ENCODE measurements at places on chromosomes 6 and 20.
A peak's percentile ranks its signal among the peaks of the same experiment; 100 is the strongest.

GRCh38 chr20:8121666-8122065 lies 10.4 kb upstream of the PLCB1 start:
- no peak for DNase-seq

DNA sequence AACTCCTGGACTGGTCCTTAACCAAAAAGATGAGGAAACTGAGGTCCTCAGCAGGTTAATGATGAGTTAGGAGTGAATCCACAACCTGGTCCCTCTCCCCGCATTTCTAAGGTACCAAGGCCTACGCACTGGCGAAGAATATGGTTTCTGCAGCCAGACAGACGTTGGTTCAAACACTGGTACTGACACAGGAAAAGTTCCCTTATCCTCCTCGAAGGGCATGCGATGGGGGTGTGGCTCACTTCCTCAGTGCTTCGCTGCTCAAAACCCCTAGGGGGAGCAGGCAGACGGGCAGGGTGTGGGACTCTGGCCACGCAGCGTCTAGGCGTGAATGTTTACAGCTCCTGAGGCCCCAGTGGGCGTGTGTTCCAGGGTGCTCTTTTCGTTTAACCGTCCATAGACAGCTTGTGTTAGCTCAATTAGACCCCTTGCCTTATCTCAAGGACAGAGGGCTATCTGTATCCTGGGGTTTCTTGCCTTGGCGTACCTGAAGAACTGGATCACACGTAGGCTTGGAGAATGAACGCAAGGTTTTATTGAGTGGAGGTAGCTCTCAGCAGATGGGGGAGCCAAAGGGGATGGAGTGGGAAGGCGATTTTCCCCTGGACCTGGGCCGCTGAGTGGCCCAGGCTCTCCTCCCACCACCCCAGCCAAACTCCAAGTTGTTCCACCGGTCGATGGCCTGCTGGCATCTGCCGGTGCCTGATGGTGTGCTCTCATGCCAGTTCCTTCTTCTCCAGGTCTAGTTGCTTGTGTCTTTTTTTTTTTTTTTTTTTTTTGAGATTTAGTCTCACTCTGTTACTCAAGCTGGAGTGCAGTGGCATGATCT lies 31.8 kb upstream of the PTPN1 start:
- DNase-seq: peak; percentile 65

DNA sequence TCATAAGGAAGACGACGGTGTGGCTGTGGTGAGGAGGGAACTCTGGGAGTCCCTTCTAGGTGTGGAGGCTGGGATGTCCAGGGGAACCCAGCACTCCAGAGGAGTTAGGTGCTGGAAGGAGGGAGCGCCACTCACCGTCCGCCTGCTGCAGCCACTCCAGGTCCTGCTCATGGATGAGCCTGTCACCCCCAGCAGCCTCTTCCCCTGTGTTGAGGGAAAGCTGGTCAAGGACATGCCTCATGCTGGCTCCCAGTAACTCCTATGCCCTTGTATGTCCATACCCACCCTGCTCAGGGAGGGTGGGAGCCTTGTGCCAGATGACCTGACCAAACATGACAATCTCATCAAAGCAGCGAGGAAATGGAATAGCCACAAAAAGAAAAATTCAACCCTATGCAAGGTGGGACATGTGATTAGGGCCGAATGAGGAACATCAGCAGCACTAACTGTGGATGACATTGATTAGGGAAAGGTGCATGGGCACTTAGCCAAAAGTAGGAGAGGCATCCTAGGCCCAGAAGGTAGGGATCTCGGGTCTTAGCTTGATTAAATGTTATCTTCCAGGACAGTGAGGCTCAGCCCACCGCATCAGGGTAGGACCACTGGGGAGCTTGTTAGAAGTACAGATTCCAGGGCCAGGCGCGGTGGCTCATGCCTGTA lies 3.0 kb downstream of the DNPH1 start:
- DNase-seq: no peak

DNA sequence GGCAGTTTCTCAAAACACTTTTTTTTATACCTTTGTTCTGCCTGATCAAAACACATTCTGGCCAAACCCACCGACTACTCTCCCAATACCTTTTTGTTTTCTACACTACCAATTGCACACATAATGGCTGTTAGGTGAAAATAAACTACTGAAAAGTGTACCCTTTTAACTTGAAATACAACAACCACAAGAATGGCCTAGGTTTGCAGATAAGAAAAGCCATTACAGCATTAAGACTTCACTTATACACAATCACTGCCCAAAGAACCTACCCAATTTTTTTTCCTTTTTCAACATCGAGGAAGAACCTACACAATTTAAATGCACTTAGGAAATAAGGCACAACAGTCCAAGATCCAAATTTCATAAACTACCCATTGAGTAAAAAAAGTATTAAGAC lies 1.8 kb downstream of the SEC63 start:
- DNase-seq: no peak

- peak; percentile 5 for DNase-seq
These were observed 50.0 kb downstream of the ADAT2 start for GRCh38 chr6:143400258-143401067.

GRCh38 chr6:66189915-66190314 lies 482.9 kb upstream of the EYS start:
- no peak for DNase-seq

GRCh38 chr20:2559651-2560050 lies 23.3 kb downstream of the TMC2 start:
- DNase-seq: no peak

DNA sequence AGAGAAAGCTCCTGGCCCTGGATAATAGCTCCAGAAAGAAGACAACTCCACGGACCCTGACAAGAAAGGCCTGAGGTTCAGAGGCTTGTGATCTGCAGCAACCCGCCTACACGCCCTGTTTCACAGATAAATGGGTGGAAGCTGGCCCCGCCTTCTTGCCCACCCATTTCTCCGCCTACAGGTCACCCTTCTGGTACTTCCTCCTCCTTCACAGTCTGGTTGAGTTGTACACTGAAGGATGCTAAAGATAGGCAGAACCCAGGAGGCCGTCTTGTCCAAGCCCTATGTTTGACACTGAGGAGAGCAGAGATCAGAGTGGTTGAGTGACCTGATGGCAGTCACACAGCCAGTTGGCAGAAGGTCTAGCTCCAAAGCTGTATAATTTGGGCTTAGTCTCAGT lies 34.2 kb upstream of the MDGA1 start:
- peak; percentile 44 for DNase-seq

GRCh38 chr6:154621686-154622085 lies 111.2 kb upstream of the CNKSR3 start:
- DNase-seq: no peak

- peak; percentile 21 for DNase-seq
These were observed at the start of gene CLIC5 for GRCh38 chr6:46015119-46015968. Gene CLIC5 (minus strand): TSS chr6:46015860. CDS start chr6:46015542, 318 bp downstream.

DNA sequence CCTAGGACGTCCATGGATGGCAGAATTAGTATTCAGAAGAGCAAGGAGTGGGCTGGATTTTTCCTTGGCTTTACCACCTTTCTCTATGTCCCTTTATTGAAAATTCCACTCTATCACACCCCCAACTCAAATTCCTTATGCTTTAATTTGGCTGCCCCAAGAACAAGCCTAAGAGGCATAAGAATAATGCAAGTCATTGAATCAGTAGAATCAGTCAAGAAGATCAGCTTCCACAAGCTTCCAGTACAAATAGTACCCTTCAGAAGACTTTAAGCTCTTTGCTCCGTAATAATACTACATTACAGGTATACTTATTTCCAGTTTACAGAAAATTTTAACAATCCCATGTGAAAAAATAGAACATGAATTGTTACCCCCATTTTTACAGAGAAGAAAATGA lies 51.0 kb upstream of the SNAP25 start:
- DNase-seq: no peak

DNA sequence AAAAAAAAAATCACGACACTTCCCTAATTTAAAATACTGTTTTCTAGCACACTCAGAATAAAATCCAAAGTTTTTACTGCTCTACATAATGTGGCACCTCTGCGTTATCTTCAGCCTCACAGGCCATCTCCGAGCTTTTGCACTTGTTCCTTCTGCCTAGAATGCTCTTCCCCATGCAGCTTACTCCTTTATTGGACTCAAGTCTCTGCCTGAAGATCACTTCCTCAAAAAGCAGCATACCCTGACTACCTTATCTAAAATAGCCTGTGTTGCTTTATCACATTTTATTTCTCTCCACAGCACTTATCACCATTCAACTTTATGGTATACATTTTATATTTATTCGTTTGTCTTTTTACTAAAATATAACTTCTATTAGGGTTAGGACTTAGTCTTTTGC lies 2.3 kb downstream of the ZNF322 start:
- DNase-seq: no peak

DNA sequence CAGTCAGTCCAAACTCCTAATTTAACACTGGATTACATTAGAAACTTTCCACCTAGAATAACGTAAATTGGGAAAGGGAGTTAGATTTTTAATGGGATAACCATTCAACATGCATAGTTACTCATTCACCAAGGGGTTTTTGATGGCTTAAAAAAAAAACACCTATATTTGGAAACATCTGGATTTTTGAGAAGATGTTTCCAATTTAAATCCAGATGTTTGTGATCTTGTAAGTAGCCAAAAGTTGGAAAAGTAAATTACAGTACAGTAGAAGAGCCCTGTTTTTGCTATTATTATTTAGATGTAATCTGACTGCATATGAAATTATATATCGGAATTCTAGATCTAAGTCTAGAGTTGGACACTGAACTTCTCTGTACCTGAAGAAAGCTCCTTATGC lies 478.2 kb downstream of the CD83 start:
- DNase-seq: no peak

DNA sequence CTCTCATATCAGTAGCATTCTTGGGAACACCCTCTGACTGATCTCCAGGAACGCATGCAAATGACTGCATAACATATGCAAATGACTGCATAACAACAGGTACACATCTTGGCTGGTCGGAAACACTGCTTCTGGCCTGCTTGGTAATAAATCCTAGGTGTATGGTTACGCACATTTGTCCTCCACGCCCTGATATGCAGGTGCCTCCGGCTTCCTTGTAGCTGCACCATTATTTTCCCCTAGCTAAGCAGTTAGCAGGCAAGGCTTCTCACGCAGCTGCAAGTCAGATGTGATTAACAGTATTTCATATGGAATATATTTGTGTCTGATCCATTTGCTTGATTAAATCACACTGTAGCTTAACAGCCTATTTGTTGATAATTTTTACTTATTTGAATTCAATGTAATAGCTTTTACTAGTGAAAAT lies 5.9 kb downstream of the RPS6KA2 start:
- DNase-seq: no peak

DNA sequence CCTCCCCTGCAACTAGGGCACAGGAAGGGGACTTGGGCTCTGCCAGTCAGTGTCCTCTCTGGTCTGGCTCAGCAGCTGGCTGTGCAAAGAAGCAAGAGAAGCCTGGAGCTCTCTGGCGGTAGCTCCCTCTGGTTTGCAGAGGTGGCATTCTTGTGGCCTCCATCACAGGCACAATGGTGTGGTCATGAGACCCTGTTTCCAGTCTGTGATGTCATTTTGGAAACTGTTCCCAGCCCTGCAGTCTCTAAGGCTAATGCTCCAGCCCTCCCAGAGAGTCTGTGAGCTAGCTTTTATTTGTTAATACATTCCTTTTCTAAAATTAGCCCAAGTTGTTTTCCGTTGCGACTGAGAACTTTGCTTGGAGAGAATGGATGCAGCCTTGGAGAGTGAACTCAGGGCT lies 69.5 kb upstream of the FOXQ1 start:
- DNase-seq: no peak

DNA sequence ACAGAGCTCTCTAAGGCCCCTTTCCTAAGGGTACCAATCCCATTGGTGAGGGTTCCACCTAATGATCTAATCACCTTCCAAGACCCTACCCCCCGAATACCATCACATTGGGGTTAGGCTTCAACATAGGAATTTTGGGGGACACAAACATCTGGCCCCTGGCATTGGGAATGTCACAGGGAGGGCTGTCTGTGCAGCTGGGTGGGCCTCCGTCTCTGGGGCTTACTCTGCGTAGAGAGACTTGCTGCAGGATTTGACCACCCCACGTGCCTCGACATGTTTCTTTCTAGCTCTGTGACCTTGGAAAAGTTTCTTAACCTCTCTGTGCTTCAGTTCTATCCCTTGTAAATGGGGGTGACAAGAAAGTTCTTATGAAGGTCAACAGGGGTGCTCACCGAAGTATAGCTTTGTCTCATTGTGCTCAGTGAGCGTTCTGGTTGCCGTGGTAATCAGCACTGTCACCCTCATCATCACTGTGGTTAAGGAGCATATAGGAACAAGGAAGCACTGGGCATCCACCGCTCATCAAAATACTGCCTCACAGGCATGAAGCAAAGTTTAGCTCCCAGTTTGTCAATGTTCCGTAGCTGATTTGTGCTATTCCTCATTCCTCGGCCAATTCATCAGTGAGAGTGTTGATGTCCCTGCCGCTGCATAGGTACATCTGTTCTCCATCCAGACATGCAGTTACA lies 152.8 kb downstream of the SYCP2 start:
- no peak for DNase-seq

DNA sequence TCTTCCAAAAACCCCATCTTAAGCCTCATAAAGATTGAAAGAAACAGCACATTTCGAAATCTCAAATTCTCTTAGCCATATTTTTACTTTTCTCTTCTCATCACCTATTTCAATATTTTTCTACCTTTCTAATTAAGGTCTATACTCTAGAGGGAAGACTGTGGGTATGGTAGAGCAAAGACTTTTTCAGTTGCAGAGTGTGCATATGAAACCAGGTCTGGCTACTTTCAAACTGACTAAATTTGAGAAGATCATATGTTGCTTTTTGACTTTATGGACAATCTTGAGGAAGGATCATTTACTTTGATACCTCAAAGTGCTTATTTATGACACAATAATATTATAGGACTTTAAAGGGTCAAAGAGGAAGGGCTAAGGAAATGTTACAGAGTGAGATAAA lies 20.7 kb downstream of the FILIP1 start:
- no peak for DNase-seq

DNA sequence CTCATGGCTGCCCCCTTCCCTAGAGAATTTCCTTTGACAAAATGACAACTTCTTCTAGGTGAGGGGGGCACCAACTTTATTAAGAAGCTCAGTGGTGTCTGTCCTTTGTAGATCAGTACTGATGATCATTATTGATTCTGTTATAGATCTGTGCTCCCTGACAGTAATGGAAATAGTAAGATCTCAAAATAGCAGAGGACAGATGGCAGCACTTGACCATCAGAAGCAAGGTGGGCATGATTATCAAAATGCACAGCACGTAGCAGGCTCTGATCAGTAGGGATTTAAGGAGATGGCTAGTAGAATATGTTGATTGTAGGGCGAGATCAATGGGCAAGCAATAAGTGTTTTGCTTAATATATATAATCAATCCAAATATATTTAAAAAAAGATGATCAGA lies 208.6 kb upstream of the HDDC2 start:
- DNase-seq: no peak

DNA sequence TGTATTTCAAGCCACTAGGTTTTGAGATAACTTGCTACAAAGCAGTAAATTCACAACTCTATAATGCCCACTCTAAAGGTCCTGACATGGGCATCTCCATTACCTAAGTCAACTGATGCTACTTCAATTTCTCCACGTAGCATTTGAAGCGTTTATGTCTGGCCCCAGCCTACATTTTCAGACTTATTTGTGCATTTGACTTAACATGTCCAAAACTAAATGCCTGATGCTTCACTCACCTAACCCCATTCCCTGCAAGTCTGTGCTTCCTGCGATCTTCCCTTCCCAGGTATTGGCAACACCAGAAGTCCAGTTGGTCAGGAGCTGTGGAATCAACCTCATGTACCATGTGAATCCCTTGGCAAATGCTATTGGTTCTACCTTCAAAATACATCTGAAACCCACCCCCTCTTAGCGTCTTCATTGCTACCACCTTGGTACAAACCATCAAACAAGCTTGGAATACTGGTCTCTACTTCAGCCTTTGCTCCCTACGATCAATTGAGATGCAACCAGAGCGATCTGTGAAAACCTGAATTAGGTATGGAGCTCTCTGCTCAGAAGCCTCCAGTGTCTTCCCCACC lies 12.8 kb upstream of the ZNFX1 start:
- DNase-seq: no peak

- DNase-seq: no peak
These were observed 24.4 kb downstream of the PTPN1 start for GRCh38 chr20:50534567-50534966.
